ENCODE measurements at places on chromosomes 7 and 10.

- no peak for DNase-seq
Measured at GRCh38 chr7:98997846-98998245, 119.5 kb downstream of the TRRAP start.

- DNase-seq = no peak
Measured at GRCh38 chr7:150405584-150406311, 26.6 kb downstream of the ZNF775 start.

GRCh38 chr7:81158189-81158588 lies 239.3 kb upstream of the SEMA3C start:
- DNase-seq = no peak

DNA sequence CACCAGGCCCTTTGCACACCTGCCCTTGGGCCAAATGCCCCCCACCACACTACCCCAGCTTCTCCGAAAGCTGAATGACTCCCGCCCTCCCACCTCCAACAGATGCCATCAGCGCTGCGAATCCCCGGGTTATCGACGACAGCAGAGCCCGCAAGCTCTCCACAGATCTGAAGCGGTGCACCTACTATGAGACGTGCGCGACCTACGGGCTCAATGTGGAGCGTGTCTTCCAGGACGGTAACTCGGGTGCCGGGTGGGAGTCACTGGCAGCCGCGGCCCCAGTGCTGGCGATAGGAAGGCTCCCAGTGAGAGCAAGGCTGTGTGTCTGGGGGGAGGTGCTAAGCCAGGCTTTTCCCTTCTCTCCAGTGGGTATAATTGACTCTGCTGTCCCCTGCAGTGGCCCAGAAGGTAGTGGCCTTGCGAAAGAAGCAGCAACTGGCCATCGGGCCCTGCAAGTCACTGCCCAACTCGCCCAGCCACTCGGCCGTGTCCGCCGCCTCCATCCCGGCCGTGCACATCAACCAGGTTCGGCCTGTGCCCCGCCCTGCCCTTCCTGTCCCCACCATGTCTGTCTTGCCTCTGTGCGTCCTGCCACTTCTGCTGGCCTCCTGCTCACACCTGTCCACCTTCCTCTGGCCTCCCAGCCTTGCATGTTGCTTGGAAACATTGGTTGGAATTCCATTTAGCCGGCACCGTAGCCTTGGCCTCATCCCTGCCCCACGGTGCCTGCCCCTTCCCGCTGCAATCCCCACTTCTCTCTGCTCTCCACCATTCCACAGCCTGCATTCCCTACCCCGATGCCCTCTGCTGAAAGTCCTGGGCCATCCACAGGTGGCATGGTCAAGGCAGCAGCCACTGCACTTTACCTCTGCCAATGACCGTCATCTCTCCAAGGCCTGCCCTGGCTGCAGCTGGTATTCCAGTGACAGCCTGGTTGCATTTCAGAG lies 32.1 kb downstream of the AGAP3 start:
- no peak for DNase-seq
